ENCODE measurements at places on chromosomes 2 and 18.

DNA sequence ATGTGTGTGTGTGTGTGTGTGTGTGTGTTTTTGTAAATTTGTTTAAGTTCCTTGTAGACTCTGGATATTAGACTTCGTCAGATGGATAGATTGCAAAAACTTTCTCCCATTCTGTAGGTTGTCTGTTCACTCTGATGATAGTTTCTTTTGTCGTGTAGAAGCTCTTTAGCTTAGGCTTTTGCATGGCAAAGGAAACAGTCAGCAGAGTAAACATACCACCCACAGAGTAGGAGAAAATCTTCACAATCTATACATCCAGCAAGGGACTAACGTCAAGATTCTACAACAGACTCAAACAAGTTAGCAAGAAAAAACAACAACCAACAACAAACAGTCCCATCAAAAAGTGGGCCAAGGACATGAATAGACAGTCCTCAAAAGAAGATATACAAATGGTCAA lies 336.7 kb upstream of the ATP5MC3 start:
- no peak for DNase-seq

DNA sequence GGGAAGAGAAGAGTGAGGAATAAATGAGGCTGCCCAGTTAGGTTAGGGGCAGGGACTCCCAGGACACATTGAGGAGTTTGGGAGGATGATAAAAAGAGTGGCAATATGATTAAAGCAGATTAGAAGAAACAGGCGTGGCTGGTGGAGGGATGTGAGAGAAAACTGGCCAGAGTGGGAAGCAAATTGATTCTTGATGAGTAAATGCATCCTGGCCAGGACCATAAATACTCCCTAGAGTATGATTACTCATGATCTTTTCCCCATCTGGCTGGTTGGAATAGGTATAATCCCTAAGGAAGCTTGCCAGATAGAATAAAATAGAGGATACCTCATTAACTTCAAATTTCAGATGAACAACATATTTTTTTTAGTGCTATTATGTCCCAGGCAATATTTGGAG lies 21.5 kb upstream of the DAW1 start:
- DNase-seq: no peak

DNA sequence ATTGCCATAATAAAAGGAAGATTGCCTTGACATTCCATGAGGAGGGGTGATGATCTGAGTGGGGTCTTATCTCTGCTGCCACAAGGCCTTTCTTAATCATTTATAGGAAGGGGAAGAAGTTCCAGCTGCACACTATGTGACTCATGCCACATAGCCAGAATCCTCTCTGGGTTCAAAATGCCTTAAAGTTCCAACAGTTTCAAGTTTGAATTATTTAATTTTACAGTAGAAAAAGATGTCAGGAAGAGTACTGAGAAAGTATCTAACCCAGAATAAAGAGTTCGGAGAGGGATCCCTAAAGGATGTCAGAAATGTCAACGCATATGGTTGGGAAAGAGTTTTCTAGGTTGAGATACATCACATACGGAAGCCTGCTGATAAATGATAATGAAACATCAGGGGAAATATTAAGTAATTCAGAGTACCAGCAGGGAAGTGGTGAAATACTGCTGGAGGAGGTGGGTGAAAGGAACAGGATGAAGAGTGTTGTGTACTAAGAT lies 999.9 kb downstream of the TSN start:
- DNase-seq: no peak

DNA sequence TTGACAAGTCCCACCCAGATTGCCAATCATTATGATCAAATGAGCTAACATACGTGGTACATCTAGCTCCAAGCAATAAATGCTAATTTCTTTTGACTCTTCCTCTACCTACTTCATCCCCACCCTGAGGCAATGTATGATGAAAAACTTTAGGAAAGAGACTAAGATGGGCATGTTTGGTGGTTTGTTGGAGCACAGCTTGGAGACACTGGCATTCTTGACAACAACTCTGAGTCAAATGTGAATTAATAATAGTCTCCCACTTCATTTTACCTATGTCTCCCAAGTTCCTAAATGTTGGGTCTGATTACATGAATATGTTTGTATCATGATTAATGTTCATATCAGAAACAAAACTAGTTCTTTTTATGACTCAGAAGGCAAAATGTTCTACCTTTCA lies 36.6 kb downstream of the EXOC6B start:
- no peak for DNase-seq

DNA sequence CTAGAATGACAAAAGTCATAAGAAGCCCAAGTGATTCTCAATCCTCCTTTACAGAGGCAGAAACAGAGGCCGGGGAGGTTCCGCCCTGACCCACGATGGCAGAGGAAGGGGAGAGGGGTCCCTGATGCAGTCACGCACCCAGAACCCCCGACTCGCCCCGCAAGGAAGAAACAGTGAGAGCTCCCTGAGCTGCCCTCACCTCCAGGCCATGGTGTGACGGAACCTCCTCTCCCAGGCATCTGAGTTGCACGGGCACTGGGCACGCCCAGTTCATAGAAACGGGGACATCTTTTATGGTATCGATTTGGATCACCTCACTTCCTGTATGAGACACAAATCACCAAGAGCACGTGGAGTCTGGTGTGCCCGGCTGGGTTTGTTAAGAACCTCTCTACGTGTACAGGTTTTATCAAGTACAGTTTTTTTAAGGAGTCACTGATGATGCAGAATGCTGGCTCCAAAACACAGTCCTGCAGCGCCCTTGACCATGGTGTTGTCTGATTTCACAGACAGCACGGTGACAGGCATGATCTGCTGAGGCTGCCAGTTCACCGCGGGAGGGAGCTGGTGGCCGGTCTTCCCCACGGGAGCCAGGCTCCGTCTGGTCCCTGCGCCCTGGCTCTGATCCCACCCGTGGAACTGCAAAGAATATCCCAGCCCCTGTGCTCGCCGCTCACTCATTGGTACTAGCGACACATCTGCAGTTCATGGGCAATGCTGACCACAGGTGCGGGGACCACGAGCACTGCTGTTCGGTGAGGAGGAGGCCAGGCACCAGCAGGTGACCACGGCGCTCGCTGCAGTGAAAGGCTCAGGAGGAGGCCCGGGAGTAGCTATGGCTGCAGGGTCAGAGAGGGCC lies 35.6 kb downstream of the PXDN start:
- no peak for DNase-seq

- no peak for DNase-seq
These were observed 20.1 kb upstream of the MREG start for GRCh38 chr2:216033403-216033802.

GRCh38 chr2:2192091-2192955 lies 138.8 kb downstream of the MYT1L start:
- no peak for DNase-seq

- no peak for DNase-seq
These were observed 166.9 kb downstream of the ZNF516 start for GRCh38 chr18:76328140-76328539.

Data from Calu3 (cell line).